NCI-H2227 treated with DMSO at 0.1 percent for 48 hours (cell line): ENCODE measurements at places on chromosomes 7 and 10.

DNA sequence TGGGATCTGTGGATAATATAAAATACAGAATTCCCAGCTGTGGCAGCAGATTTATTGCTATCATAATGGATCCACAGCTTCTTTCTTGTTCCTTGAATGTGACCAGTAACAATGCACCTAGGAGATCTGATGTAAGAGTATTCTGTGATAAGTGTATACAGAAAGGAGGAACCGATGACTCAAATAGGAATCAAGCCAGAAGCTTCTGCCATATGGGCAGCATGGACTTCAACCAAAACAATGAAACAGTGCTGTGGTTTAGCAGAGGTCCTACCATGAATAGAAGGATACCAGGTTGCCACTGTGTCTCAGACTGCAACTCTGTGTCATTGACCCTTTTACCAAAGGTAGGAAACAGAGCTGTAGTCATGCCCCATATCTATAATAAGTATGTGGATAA lies 81.8 kb downstream of the PTPRZ1 start:
- DNase-seq = no peak

GRCh38 chr7:124413029-124413428 lies 352.6 kb downstream of the GPR37 start:
- no peak for DNase-seq

- DNase-seq = no peak
These were observed 12.7 kb downstream of the LOXL4 start for GRCh38 chr10:98255146-98255877.

DNA sequence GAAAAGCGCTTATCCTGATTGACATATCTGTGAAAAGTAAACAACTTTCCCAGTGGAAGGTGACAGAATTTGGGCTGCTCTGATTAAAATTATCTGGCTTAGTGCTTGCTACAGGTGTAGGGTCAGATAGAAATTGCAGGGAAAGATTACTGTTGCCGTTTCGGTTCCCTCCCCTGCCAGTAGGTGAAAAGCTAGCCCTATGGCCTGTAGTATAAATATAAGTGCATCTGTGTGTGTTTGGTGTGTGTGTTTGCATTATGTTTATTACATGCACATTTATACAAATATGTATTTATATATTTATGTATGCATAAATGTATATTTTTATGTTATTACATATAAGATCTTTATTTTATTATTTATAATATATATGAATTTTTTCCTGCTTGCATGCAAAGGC lies 72.3 kb upstream of the VOPP1 start:
- no peak for DNase-seq

GRCh38 chr10:69952821-69953221 lies 99.8 kb upstream of the MACROH2A2 start:
- DNase-seq = no peak
